Activated naive CD4-positive, alpha-beta T cell treated with Interleukin-2 at 50 U/mL for 16 hours (primary cell): ENCODE measurements at places on chromosomes 3 and 15.

DNA sequence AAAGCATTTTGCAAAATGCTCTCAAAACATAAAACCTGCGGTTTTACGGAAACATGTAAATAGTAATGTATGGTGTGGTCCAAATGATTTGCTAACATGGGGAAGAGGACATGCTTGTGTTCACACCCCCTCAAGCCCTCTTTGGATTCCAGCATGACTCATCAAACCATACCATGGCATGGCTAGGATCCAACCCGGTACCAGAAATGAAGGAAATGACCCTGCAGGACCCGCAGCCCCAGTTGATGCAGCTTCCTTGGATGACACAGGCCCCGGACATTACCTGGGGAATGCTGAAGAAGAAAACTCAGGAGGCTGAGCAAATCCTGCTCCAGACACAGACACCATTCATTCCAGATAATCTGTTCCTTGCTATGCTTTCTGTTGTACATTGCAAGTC lies 222.9 kb downstream of the DTWD1 start:
- no peak for DNase-seq

DNA sequence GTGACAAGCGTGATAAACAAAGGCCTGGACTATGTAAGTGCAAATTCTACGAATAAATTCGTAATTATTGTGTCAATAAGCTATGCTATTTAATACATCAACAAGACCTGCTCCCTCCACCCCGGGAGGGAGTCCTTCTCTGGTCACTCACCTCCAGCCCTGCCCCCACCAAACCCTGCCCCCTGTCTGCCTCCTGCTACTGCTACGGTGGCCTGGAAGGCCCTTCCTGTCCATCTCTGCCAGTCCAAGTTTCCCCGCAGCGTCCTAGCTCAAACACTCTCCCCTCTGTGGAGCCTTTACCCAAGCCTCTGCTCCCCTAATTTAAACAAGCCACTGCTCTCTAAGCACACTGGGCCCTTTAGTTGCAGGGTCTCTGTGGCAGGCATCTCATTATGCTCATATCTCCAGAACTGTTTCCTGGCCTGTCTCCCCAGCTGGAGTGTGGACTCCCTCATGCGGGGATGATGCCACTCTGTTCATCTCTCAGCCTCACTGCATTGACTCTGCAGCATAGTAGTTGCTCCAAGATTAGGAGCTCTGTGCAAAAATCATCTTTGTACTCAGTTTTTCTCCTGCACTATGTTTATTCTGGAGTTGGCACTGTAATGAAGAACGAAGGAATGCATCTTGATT lies 241.2 kb downstream of the NTRK3 start:
- DNase-seq = no peak

- DNase-seq = no peak
Observed at GRCh38 chr15:67093504-67093862, 28.1 kb downstream of the SMAD3 start.

DNA sequence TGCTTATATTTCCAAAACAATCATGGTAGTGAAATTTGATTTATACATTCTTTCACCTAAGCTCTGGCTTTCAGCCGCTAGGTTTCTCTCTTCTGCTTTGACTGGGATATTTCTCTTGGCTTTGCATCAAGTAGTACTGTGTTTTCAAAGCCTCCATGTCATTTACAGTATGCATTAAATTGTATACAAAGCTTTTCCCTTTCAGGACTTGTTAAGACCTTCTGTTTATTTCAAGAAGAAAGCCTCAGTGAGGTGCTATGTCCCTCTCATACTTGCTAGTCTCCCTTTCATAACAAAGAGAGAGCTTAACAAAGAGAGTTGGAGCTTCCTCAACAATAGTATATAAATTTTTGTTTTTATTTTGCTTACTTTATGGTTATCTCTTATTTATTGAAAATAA lies 84.2 kb upstream of the SLC25A26 start:
- no peak for DNase-seq

GRCh38 chr3:31621314-31621713 lies 88.6 kb downstream of the STT3B start:
- DNase-seq = no peak

DNA sequence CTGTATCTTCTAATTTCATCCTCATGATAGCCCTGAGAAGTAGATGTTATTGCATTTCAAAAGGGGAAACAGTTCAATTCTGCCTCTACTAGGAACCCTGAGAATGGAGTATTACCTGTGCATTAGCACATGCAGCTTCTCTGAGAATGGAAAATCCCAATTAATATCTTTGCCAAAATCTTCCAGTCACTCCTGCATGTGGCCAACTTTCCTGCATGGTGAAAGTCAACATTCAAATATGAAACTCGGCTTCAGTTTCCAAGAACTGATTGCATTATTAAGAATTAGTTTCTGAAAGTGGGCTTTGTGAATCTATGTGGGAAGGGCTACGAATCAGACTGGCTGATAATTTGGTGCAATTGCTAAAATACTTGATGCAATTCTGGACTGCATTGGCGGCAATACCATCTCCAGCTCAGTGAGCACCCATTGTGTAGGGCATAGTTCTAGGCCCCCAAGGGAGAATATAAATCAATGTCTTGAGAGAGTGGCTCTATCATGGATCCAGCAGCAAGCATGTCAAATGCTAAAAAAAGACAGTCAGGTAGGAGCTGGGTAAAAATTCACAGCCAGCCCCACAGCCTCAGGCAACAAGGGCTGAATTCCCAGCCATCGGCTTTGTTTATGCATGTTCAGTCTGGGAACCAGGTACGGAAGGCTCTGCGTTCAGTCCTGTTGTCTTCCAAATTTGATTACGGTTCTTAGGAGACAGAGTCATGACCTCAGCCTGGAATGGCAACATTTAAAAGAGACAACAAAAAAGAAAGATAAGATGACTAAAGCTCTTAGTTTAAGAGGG lies 18.8 kb upstream of the BCL6 start:
- no peak for DNase-seq

- no peak for DNase-seq
Observed at GRCh38 chr3:57949785-57950615, 58.2 kb upstream of the FLNB start.

DNA sequence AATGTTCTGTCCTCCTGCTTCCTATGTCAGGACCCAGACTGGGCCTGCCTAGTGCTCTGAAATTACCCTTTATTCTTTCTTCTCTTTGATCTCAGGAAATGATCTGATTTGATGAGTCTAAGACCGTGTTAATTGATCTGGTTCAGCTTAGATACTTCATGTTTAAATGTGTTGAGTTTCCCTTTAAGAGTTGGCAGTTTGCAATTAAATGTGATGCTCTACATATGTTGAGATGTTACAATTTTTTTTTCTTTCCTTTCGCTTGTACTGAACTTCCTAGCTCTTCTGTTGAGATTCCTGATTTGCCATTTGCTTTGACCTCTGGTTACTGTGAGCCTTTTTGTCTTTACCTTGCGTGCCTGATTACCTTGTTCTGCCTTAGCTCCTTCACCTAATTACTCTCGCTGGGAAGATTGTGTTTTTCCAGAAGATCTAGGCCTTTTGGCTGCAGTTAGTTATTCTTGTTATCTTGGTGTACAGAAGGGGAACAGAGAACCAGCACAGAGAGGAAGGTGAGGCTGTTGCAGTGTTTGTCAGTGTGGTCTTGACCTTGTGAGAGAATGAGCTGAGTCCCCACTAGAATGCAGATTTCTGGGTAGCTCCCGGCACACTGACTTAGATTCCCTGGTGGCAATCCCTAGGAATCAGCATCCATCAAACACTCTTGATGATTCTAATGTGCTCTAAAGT lies 203.6 kb downstream of the EDEM1 start:
- no peak for DNase-seq

GRCh38 chr15:95371664-95372063 lies 958.8 kb upstream of the NR2F2 start:
- no peak for DNase-seq

- DNase-seq = no peak
Observed at GRCh38 chr15:50977162-50977561, 68.7 kb downstream of the AP4E1 start.

DNA sequence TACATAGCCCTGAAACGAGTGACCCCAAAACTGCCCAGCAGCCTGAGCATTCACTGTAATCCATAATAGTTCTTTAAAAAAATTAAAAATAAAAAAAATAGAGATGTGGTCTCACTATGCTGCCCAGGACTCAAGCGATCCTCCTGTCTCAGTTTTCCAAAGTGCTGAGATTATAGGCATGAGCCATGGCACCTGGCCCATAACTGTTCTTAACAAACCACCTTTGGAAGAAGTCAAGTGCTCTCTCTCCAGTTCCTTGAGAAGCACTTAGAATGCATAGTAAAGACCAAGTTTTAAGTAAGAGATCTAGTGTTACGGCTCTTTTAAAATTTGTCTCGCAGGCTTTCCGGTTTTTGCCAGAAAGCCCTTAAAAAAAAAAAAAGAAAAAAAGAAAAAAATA lies 8.2 kb downstream of the CDC25A start:
- DNase-seq = no peak

- no peak for DNase-seq
Observed at GRCh38 chr3:125039131-125040100, 16.4 kb downstream of the HEG1 start.

GRCh38 chr15:92499731-92500530 lies 106.2 kb downstream of the ST8SIA2 start:
- DNase-seq = no peak

DNA sequence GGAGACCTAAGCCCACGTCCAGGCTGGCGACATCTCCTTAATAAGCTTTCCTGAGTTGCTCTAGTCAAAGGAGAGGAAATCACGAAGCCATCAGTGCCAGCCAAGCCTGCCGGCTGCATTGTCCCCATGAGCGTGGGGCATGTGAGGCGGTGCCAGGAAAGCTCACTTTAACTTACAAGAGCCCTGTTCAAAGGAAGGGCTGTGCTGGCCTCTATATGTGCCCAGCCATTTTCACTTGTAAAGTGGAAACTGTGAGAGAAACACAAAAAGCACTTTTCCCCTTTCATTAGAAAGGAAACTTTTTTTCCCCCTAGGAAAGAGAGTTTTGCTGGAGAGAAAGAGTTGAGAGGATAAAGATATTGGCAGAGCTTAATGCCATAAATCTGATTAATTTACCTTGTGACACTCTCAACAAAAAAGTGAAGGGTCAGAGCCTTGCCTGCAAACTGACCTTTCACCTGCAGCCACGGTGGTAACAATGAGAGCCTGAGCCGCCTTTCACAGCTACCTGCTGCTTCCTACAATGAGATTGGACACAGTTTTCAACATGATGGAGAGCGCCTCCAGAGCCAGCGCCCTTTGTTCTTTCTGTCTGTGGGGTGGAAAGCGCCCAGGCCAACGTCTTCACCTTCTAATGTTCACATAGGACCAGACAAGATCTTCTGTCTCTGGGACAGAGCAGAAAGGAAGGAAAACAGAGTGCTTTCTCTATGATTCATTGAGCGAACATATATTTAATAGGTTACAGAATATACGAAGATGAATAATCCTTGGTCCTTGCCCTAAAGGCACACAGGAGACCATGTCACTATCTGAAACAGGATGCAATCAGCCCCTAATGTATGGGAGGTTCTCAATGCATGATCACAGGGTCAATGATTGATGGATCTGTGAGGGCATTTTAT lies 233.1 kb upstream of the HES1 start:
- DNase-seq = no peak

GRCh38 chr3:190326361-190326760 lies 4.1 kb upstream of the CLDN1 start:
- DNase-seq = no peak

DNA sequence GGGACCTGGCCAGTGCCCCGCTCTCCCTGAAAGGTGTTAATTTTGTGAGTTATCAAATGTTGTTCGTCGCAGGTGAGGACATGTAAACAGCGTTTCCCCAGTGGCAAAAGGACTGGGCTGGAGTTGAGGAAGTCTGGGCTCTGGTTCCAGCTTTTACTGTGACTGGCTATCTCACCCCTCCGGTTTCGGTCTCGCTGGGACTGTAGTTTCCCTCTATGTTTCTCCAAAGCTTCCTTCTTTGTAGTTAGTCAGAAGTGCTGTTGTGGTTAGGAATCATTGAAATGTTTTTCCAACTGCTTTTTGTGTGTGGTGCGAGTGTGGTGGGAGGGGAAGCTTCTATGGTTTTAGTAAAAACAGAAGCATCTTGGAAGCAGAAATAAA lies 990 bp upstream of the CLDN1 start:
- DNase-seq = no peak

DNA sequence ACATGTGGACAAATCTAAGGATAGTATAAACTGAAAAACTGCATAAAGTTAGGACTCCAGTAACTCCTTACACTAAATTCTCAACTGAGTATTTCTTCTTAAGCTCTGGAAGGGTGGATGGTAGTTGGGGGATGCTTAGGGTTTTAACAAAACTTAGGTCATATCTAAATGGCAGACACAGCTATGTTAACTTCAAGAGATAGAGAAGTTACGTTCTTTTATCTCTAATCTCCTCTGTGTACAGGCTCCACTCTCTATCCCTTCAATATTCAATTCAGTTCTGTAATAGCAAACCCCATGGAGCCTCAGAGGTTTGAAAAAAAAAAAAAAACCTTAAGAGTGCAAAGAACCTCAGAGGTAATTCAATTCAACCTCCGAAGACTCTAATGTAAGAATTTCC lies 3.1 kb downstream of the CMTM6 start:
- no peak for DNase-seq

DNA sequence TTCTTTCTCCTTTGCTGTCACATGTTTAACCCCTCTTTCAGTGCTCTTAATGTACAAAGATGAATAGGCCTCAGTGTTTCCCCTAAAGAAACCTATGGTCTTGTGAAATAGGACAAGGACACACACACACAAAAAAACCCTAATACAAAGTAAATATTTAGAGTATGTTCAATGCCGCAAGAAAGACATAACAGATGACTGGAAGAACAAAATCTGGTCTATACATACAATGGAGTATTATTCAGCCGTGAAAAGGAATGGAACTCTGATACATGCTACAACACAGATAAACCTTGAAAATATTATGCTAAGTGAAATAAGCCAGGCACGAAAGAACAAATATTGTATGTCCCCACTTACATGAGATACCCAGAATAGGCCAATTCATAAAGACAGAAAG lies 123.1 kb downstream of the ADAM10 start:
- DNase-seq = no peak

- DNase-seq = peak; percentile 45
Observed at GRCh38 chr3:141940194-141940776, 63.8 kb downstream of the ATP1B3 start.

- no peak for DNase-seq
Observed at GRCh38 chr3:3625544-3626271, 173.5 kb upstream of the LRRN1 start.
